Ascending aorta (tissue), 2 donors: ENCODE measurements at places on chromosomes 11 and 22. TPM values are rescaled to one million over a fixed set of nuclear protein-coding genes. Genes with fewer than 3 reads are reported as not detected.

Gene RCOR2
- not detected for total RNA-seq

GRCh38 chr11:133893381-133893780 lies 48.1 kb upstream of the SPATA19 start:
- H3K27ac ChIP-seq, result no peak overlapping the region
- no peak overlapping the region for H3K4me3 ChIP-seq
- H3K27me3 ChIP-seq, result no peaks in the 10 kb centered on the region
- no peaks in the 10 kb centered on the region for H3K4me1 ChIP-seq
- H3K36me3 ChIP-seq, result no peaks in the 10 kb centered on the region

- H3K27me3 ChIP-seq, result no peaks in the 10 kb centered on the region
- DNase-seq, result peak; percentile 83
- peak overlapping the region; percentile 67 for H3K4me3 ChIP-seq
- H3K4me1 ChIP-seq, result no peaks in the 10 kb centered on the region
- no peak overlapping the region for H3K27ac ChIP-seq
Observed at GRCh38 chr11:129279326-129280026, 87.4 kb upstream of the ARHGAP32 start.

- H3K4me1 ChIP-seq, result no peaks in the 10 kb centered on the region
- H3K27ac ChIP-seq, result no peak overlapping the region
- peaks cover 21% of the 10 kb centered on the region for H3K36me3 ChIP-seq
- DNase-seq, result no peak
Observed at GRCh38 chr22:19207401-19207808, 28.9 kb upstream of the SLC25A1 start.

GRCh38 chr22:48894064-48894671 lies 933.5 kb downstream of the BRD1 start:
- no peak for DNase-seq
- no peaks in the 10 kb centered on the region for H3K27me3 ChIP-seq
- H3K4me3 ChIP-seq, result no peak overlapping the region
- H3K4me1 ChIP-seq, result no peaks in the 10 kb centered on the region
- H3K36me3 ChIP-seq, result no peaks in the 10 kb centered on the region
- no peak overlapping the region for H3K27ac ChIP-seq

GRCh38 chr22:38129856-38130255 lies 19.4 kb upstream of the BAIAP2L2 start:
- no peak overlapping the region for H3K4me3 ChIP-seq
- no peaks in the 10 kb centered on the region for H3K27me3 ChIP-seq
- no peaks in the 10 kb centered on the region for H3K36me3 ChIP-seq
- DNase-seq, result no peak
- H3K4me1 ChIP-seq, result peaks cover 10% of the 10 kb centered on the region
- no peak overlapping the region for H3K27ac ChIP-seq

- no peak overlapping the region for H3K4me3 ChIP-seq
- H3K27ac ChIP-seq, result no peak overlapping the region
- no peaks in the 10 kb centered on the region for H3K27me3 ChIP-seq
- peaks cover 33% of the 10 kb centered on the region for H3K36me3 ChIP-seq
- DNase-seq, result peak; percentile 59
- no peaks in the 10 kb centered on the region for H3K4me1 ChIP-seq
Observed at GRCh38 chr22:42792909-42793847, 63.9 kb downstream of the ARFGAP3 start.

DNA sequence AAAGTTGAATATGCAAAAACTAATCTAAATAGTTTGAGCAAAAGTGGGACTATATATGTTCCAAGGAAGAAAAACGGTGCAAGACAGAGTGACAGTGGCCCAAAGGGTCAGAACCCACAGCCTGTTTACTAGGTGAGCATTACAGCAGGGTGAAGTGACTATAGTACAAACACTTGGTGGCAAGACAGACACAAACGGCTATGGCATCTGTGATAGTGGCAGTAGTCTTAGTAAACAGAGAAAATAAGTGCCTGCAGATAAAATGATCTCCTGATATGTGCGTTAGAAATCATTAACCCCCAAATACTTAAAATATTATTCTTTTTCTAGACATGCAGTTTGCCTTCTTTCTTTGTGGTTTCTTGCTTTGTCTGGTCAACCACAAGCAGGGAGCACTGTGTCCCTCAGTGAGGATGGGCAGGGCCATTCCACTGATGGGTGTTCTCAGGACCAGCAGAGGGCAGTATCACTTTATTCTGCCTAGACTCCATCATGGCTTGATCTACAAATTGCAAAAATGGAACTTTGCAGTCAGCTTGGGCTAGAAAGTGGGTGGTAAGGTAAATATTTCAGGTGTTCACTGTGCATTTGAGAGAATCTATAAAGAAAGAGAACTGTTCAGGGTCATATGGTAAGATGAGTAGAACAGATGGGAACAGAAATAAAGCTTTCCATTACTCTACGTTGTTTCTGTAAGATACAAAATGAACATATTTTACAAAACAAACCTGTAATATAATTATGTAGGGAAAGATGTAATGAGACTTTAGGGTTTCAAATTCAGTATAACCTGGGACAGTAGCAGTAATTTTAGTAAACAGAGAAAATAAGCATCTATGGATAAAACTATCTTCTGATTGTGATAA lies 198.2 kb downstream of the SWAP70 start:
- no peak overlapping the region for H3K27ac ChIP-seq
- no peak overlapping the region for H3K4me3 ChIP-seq

- H3K4me1 ChIP-seq, result peaks cover 23% of the 10 kb centered on the region
- H3K27me3 ChIP-seq, result no peaks in the 10 kb centered on the region
- no peak overlapping the region for H3K4me3 ChIP-seq
- no peaks in the 10 kb centered on the region for H3K36me3 ChIP-seq
- no peak overlapping the region for H3K27ac ChIP-seq
- DNase-seq, result no peak
Observed at GRCh38 chr22:37896181-37896592, 9.9 kb upstream of the MICALL1 start.

GRCh38 chr22:43901976-43902643 lies 10.3 kb upstream of the PNPLA5 start:
- DNase-seq, result no peak
- H3K36me3 ChIP-seq, result no peaks in the 10 kb centered on the region
- H3K27ac ChIP-seq, result no peak overlapping the region
- H3K4me3 ChIP-seq, result no peak overlapping the region
- H3K27me3 ChIP-seq, result no peaks in the 10 kb centered on the region

Gene C11orf97
- total RNA-seq, result not detected

GRCh38 chr22:37486224-37486845 lies at the start of gene MFNG:
Gene MFNG (minus strand): TSS chr22:37486384. CDS start chr22:37486177, 207 bp downstream.
- peak; percentile 49 for DNase-seq
- no peaks in the 10 kb centered on the region for H3K27me3 ChIP-seq
- peak within 1 kb of the TSS; percentile 12 for H3K27ac ChIP-seq
- no peaks in the 10 kb centered on the region for H3K36me3 ChIP-seq
- H3K4me1 ChIP-seq, result peaks cover 15% of the 10 kb centered on the region

Gene HIRA
- total RNA-seq, result 36.2 TPM

Gene CFAP300
- total RNA-seq, result not detected

GRCh38 chr11:2382936-2383851 lies 6.1 kb downstream of the CD81 start:
- H3K4me1 ChIP-seq, result peaks cover 75% of the 10 kb centered on the region
- peak; percentile 86 for DNase-seq
- H3K4me3 ChIP-seq, result peak overlapping the region; percentile 28
- peak overlapping the region; percentile 99 for H3K27ac ChIP-seq
- no peaks in the 10 kb centered on the region for H3K27me3 ChIP-seq

Gene PAMR1
- 4.6 TPM for total RNA-seq

DNA sequence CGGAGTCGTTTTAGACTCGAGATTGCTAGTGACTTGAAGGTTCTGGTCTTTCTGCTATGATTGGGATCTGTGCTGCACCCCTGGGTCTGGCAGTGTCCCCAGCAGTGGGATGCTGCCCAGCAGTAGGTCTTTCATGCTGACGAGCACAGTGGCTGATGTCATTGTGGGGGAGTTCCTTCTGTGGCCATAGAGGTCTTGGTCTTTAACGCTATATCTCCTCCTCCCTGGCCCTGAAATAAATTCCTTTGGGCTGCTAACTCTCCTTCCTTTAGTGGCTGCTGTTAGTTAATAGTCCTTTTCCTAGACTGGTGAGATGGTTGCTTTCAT lies 136.3 kb downstream of the TEAD1 start:
- DNase-seq, result no peak
- no peaks in the 10 kb centered on the region for H3K36me3 ChIP-seq
- no peaks in the 10 kb centered on the region for H3K4me1 ChIP-seq
- H3K27ac ChIP-seq, result no peak overlapping the region

DNA sequence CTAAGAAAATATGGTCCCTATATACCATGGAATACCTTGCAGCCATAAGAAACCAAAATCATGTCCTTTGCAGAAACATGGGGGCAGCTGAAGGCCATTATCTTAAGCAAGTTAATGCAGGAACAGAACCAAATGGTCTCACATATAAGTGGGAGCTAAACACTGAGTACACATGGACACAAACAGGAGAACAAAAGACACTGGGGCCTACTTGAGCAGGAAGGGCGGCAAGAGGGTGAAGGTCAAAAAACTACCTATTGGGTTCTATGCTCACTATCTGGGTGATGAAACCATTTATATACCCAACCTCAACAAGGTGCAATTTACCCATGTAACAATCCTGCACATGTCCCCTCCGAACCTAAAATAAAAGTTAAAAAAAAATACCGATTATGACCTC lies 22.5 kb downstream of the GAS2 start:
- H3K4me3 ChIP-seq, result no peak overlapping the region
- no peaks in the 10 kb centered on the region for H3K36me3 ChIP-seq
- H3K27ac ChIP-seq, result no peak overlapping the region
- no peaks in the 10 kb centered on the region for H3K27me3 ChIP-seq

GRCh38 chr11:8871962-8872361 lies 39.0 kb upstream of the AKIP1 start:
- no peak for DNase-seq
- H3K27me3 ChIP-seq, result no peaks in the 10 kb centered on the region
- H3K4me3 ChIP-seq, result peak overlapping the region; percentile 75
- no peaks in the 10 kb centered on the region for H3K4me1 ChIP-seq

DNA sequence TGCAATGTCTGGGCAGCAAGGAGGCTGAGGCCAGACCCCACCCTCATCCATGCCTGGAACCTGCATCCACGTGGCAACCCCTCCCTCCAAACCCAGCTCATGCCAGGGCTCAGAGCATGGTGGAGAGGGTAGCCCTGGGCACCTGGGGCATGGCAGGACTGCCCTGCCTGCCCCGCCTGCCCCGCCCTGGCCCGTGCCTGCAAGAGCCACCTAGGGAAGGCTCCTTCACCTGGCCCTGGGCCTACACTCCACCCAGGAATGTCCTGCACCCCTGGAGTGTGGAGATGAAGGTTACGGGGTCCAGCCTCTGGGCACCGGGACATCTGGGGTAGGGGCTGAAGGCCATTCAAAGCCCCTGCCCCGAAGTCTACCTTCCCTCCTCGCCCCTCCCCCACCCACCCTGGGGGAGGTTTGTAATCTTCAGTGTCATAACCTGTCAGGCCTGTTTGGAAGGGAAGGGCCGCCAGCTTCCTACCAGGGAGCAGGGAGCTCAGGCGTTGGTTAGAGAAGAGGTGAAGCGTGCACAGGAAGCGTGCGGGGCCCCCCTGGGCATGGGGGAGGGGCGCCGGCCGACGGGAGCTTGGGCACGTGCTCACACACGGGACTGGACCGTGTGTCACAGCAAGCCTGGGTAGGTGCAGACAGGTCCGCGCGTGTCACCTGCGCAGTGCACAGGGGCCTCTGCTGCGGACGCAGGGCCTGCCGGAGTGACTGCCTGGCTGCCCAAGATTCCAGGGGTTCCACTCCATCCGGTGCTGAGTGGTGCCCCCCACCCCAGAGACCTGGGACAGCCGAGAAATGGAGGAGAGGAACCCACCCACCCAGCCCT lies 30.7 kb upstream of the TH start:
- H3K4me3 ChIP-seq, result no peak overlapping the region
- no peaks in the 10 kb centered on the region for H3K4me1 ChIP-seq
- no peaks in the 10 kb centered on the region for H3K36me3 ChIP-seq
- H3K27ac ChIP-seq, result no peak overlapping the region
- no peaks in the 10 kb centered on the region for H3K27me3 ChIP-seq
- peak; percentile 56 for DNase-seq

DNA sequence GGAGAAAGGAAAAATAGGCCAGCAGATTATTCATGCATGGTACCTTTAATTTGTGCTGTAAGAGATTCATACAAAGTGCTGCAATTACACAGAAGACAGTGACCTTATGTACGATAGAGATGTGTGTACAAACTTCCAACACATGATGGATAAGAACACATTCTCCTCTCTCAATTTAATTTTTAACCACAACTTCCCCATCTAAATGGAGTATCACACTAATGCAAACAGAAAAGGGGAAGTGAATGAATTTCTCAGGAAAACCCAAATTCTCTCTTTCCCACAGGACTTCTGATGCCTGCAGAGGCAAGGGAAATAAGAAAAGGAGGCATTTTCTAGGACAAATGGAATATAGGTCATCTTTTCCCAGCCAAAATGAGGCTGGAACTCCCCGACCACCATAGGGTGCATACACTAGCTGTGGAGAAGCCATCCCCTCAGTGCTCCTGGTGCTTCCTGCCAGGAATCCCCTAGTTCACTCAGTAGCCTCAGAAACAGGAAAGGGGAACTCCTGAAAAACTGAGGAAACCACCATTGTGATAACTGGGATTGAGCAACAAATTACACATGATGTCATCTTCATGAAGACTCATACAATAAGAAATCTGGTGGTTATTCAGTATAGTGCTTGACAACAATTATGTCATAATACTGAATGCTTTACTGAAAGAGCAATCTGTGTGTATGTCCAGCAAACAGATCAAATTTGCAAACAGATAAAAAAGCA lies 22.4 kb downstream of the MMP10 start:
- H3K27ac ChIP-seq, result no peak overlapping the region
- no peaks in the 10 kb centered on the region for H3K27me3 ChIP-seq
- no peak overlapping the region for H3K4me3 ChIP-seq

Gene UBQLN3
- not detected for total RNA-seq

Gene TRIM34
- total RNA-seq, result not detected

DNA sequence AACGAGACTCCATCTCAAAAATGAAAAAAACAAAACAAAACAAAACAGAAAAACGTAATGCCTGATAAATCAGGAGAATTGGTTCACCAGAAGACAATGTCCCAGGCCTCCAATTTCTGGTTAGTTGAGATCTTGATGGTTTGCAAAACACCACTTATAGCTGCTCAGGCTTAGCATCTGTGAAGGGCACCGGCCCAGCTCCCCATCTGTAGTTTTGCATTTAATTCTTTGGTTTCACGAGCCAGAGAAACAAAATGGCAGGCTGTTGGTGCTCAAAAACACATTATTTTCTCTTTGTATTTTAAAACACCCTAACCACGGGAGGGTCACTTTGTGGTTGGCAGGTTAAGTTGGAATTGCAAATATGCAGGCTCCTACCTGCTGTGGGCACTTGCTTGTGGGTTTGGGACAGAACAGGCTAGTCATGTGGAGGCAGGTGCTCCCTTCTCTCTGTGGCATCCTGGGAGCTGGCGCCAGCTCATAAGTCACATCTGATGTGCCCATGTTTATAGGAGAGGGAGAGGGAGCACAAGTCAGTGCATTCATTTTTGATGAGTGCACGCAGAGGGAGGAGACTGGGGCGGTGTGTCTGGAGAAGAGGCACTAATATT lies 145.9 kb downstream of the CEP164 start:
- no peak overlapping the region for H3K4me3 ChIP-seq
- H3K36me3 ChIP-seq, result no peaks in the 10 kb centered on the region
- no peaks in the 10 kb centered on the region for H3K4me1 ChIP-seq
- no peak overlapping the region for H3K27ac ChIP-seq

Gene MCM5
- total RNA-seq, result 31.1 TPM

Gene SLC7A4
- 20.4 TPM for total RNA-seq
